ENCODE measurements at places on chromosomes 7 and 10.

DNA sequence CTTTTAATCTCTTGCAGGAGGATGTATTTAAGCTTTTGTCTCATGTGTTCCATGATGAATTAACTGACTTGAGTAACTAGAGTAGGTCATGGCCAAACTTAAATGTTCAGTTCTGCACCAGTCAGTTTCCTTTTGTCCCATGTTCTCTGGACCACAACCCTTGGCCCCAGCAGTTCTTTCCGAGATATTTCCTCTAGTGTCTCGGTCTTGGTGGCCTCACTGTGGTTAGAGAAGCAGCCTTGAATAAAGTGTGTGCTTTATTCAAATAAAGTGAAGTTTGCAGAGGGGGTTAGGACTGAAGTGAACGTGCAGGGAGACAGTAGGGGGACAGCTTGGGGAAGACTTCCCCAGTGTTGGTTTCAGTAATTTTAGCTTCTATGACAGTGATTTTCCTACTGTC, 9.3 kb downstream of the ZNF212 start:
- no peak for DNase-seq

GRCh38 chr7:155660059-155660757, 15.7 kb downstream of the RBM33 start:
- DNase-seq, result no peak

GRCh38 chr7:39825401-39825980, 124.6 kb upstream of the CDK13 start:
- DNase-seq, result no peak

DNA sequence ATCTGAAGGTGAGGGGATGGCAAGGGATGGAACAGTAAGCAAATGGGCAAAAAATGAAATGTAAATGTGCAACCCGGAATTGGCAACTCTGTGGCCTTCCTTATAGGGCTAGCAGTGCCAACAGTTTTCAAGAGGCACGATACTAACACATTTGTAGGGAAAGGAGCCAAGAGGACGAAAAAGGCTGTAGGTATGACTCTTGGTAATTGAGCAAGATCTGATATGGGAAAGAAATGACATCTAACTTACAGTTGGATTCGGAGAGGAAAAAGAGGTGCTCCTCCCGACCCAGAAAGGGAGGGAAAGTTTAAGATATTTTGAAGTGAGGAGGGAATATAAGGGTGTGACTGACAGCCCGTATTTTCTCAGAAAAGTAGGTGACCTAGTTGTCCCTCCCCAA, 2.1 kb upstream of the CREM start:
- DNase-seq, result no peak

- DNase-seq, result no peak
Measured at GRCh38 chr7:40199076-40199802, 64.4 kb downstream of the SUGCT start.

DNA sequence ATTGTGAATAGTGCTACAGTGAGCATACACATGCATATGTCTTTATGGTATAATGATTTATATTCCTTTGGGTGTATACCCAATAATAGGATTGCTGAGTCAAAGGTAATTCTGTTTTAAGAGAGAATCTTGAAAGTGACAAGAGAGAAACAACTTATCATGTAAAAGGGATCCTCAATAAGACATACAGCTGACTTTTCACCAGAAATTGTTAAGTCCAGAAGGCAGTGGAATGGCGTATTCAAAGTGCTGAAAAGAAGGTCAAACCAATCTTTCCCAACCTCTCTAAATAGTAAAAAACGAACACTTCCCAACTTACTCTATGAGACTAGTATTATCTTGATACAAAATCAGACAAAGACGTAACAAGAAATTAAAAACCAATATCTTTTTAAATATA, 59.8 kb downstream of the LHFPL3 start:
- no peak for DNase-seq

GRCh38 chr7:35681231-35682029, 13.5 kb downstream of the HERPUD2 start:
- DNase-seq, result no peak
